ENCODE measurements at places on chromosomes 11 and 22. TPM values are rescaled to one million over a fixed set of nuclear protein-coding genes. Genes with fewer than 3 reads are reported as not detected.

DNA sequence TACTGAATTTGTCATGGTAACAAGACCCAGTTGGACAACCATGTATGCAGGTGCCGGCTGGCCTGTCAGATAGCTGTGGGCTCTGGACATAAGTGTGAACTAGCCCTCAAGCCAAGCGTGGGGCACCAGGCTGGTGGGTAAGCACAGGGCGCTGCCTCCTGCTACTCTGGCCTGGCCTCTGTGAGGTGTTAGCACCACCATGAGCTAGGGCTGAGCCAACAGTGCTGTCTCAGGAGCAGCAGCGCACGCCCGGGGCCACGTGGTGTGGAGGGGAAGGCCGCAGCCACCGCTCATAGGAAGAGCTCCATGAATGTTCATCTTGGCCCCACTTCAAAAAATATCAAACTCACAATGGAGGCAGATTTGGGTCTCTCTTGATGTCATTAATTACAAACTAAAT lies 35.3 kb upstream of the GNB1L start:
- peak; percentile 68 for DNase-seq

DNA sequence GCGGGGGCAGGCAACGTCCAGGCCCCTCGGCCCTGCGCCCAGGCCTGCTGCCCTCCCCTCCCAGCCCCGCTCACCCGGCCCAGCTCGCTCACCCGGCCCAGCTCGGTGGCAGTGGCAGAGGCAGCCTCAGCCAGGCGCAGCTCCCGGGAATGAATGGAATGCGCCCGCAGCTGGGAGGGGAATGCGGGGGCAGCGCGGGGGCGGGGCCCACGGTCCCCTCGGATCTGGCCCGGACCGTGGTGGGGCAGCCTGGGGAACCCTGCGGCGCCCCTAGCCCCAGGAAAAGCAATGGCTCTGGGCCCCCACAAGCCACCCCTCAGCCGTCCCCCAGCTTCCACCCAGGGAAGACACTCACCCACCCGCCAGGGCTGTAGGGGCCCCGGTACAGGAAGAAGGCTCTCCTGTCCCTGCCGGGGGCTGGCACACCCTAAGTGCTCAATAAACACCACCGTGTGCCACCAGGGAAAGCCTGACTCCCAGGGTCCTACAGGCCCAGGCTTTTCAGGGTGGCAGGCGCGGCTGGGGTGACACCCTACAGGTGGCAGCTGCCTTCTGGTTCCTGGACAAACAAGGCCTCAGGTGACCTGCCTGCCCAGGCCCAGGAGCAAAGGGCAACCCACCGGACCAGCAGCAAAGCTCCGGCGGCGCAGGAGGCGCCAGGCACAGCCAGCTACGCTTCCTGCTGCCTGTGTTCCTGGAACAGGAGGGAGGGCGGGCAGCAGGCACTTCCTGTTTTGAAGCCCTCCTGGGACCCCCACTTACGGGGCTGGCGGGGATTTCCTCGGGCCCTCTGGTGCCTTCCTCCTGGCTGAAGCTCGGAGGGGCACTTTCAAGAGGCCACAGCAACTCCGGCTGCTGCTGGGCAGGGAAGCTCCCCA lies 13.8 kb downstream of the PLXNB2 start:
- DNase-seq: peak; percentile 91

- DNase-seq: peak; percentile 78
Measured at GRCh38 chr11:20000351-20001134, 159.7 kb downstream of the DBX1 start.

DNA sequence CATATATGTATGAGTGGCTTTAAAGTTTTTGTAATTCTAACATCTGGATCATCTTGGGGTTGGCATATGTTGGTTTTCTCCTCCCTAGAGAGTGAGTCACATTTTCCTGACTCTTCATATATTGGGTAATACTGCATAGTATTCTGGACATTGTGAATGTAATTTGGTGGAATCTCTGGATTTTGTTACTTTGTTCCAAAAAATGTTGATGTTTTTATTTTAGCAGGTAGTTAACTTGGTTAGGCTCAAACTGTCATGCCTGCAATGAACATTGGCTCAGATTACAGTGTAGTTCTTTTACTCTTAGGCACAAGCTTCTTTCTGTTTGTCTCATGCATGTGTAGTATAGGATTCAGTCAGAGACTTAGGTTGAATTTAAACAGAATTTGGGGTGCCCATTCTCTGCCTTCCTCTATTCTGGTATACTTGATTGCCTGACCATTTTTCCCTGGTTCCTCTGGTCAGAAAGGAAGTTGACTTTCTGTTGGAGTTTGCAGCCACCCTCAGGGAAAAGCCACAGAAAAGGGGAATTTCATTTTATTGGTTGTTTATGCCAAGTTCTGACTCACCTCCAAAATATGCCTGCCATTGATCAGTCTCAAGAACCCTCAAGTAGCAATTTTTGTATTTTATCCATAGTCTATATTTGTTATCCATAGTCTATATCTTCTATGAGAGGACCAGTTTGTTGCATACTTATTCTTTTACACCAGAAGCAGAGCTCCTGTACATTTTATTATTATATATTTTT lies 151.7 kb downstream of the UVRAG start:
- DNase-seq: no peak

DNA sequence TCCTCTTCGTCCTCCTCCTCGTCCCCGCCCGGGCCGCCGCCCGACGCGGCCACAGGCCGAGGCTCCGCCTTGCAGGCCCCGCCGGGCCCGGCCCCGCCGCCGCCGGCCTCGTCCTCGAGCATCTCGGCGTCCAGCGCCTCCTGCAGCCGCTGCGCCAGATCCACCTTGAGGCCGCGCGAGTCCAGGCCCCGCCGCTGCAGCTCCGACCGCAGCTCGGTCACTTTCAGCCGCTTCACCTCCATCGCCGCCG lies 417 bp downstream of the HNRNPUL2 start:
- DNase-seq: no peak

GRCh38 chr11:38143852-38144251 lies 1545.8 kb upstream of the RAG2 start:
- no peak for DNase-seq

DNA sequence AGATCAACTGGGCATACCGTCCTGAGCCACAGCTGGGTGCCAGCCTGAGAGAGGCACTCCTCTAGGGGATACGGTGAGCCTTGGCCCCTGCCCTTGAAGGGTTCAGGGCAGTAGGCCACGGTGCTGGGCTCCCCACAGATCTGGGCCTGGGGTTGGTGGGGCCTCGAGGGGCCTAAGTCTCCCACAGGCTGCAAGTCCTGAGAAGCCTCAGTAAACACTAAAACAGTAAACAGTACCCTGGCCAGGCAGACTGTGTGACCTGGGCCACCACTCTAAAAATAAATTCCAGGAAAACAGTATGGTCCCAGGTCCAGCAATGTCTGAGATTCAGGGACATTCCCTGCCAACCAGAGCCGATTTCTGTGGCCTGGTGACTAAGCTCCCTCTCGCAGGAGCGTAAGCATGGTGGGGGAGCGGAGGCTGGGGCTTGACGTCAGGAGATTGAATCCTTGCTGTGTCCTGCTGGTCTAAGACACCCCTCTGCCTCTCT lies 2.3 kb upstream of the RHOD start:
- no peak for DNase-seq

- no peak for DNase-seq
Measured at GRCh38 chr22:31099841-31100761, 7.3 kb downstream of the SELENOM start.

DNA sequence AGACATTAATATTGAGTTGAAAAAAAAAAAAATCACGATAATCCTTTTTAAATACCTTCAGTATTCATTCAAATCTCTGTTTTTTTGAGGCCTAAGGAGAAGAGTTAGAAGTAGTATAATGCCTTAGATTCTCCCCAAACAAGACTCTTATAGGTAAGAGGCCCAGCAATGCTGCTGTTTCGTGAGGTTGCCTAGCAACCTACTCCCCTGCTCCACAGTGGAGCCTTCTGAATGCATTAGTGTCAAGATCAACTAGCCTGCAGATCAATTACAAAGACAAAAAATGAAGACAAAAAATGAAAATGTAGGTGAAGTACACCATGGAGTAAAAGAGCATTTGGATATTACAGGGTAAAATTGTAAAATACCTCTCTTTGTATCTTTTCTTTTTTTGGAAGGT lies 229.8 kb upstream of the LUZP2 start:
- no peak for DNase-seq

DNA sequence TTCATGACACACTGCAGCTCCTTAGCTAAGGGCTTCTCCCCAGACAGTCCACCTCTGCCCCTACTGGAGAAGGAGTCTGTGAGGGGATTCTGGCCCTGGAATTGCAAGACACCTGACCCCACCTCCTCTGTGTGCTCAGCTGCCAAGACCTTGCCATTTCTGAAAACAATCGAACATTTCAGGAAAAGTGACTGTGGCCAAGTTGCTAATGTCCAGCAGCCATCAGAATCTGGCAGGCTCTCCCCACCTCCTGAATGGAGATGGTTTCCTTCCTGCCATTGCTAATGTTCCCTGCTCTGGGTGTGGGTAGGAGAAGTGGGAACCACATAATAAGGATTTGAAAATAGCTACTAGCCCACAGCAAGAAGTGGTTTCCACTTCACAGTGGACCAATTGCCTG lies 127.2 kb upstream of the ALX4 start:
- DNase-seq: no peak

DNA sequence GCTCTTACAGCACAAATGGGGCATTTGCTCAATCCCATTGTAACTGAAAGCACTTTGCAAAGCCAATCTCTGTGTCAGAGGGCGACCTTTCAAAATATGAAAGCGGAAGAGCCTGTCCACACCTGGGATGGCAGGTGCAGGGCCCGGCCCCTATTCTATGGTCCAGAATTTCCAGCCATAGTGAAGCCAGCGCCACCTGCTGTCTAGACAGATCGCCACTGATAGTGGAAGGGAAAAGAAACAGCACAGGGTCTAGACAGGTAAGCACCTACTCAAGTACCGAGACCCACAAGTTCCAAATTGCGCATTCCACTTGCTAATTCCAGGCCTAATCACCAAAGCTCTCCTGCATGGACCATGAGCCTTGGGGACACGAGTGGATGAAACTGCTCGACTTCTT lies 141.4 kb downstream of the NTM start:
- DNase-seq: no peak

GRCh38 chr11:103631841-103632240 lies 404.6 kb upstream of the DDI1 start:
- no peak for DNase-seq

- DNase-seq: no peak
Measured at GRCh38 chr11:8962841-8963240, 1.4 kb downstream of the TMEM9B start.

DNA sequence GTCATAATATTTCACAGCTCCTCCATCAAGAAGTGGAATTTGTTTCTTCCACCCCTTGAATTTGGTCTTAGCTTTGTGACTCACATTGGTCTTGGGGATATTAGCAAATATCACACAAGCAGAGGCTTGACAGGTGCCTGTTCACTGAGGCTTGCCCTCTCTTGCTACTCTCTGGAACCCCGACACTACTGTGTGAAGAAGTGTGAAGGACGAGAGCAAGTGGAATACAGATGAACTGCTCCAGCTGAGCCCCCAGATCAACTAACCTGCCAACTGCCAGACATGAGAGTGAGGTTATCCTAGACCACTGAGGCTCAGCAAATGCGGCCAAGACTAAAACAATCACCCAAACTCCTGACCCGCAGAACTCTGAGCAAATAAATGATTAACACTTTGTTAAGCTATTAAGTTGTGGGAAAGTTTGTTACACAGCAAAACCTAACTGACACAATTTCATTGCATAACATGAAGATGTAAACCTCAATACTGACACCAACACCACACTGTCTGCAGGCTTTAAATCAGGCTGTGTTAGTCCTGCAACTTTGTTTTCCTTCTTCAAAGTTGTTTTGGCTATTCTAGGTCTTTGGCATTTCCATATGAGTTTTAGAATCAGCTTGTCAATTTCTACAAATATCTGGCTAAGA lies 142.5 kb downstream of the APOL5 start:
- no peak for DNase-seq

- no peak for DNase-seq
Measured at GRCh38 chr11:42770444-42771065, 541.2 kb upstream of the API5 start.

DNA sequence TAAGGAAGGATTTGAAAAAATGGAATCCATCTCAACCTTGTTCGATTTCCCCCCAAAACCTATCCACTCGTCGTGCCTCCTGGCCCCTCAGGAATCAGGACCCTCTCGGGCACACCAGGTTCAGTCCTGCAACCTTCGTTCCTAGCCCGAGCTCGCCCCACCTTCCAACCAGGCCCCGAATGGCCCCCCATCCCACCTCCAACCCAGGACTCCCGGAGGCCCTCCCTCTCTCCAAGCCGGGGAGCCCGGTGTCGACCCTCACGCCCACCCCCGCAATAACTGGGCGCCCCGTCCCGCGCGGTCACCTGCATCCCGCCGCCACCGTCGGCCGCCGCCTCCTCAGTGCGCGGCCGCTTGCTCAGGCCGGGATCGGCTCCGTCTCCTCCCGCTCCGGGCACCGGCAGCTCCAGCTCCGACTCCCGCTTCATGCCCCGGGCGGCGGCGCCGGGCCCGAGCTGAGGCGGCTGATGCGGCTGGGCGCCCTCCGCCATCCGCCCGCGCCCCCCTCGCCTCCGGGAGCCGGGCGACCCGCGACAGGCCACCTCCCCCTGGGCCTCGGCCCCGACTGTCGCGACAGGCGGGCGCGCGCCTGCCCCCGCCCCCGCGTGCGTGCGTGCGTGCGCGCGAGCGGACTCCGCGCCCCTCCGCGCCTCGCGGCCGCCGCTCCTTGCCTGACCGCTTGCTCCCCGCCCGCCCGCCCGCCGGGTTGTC lies 534 bp downstream of the RBFOX2 start:
- no peak for DNase-seq

GRCh38 chr11:46913484-46913883 lies 4.9 kb downstream of the LRP4 start:
- DNase-seq: no peak

DNA sequence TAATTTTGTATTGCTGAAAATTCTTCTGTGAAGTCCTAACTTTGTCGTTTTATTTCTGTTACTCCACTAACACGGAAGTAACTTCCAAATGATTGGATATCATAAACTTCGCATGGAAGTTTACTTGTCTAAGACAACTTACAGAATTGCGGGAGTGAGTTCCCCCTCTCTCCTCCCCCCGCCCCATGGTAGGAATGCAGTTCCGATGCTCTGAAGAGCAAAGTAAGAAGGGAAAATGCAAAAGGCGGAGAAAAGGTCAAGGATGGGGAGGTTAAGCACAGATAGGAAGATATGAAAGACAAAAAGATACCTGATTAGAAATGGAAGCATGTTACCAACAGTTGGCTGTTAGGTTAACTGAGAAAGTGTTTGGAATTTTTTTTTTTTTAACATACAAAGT lies 1.3 kb downstream of the EIF3M start:
- no peak for DNase-seq

The TRIM51 gene
- total RNA-seq: not detected

The CASP5 gene
- 1.0 TPM for total RNA-seq

The SCGB1C1 gene
- total RNA-seq: not detected

The HORMAD2 gene
- total RNA-seq: 0.80 TPM

The OR5P2 gene
- 1.6 TPM for total RNA-seq
